ENCODE measurements at places on chromosomes 5 and 9.
A peak's percentile ranks its signal among the peaks of the same experiment; 100 is the strongest.

GRCh38 chr5:40025586-40025985 is 600.8 kb upstream of the DAB2 start:
- no peak for DNase-seq

DNA sequence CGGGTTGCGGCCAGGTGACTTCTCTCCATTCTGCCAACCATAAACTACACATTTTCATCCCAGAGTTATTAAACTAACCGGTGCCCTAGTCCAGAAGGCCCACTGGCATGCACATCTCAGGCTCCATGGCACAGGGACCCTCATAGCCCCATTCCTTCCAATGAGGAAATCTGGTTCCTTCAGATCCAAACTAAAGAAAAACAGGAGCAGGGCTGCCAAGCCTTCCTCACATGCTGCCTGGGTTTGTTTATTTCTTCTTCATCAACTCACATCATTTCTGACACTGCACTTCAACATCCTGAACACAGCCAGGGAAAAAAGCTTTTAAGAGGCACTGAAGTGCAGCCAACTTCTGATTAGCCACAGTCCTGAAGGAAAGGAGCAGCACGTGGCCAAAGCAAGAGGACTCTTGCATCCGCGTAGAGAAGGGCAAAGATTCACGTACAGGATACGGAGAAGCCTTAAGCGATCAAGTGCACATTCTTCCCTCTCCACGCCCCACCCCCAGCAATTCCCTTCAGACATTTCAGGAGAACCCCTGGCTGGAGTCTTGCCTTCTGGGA is 22.5 kb downstream of the LHFPL2 start:
- DNase-seq = no peak

GRCh38 chr5:63128761-63129160 is 550.1 kb downstream of the LRRC70 start:
- DNase-seq = no peak

DNA sequence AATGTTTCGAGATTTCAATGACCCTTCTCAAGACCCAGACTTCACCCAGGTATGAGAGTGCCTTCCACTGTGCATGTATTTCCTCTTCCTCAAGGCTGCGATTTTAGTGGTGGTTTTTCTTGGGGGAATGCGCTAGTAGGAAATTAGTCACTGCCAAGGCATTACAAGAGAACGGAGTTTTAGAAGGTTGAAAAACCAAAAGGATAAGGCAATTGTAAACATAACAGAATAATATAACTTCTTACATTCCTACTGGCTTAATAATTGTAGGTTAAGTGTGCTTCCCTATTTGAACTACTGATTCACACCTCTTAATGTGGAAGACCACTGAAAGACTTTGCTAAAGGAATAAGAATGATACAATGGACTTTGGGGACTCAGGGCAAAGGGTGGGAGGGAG is 38.9 kb downstream of the ACO1 start:
- no peak for DNase-seq

DNA sequence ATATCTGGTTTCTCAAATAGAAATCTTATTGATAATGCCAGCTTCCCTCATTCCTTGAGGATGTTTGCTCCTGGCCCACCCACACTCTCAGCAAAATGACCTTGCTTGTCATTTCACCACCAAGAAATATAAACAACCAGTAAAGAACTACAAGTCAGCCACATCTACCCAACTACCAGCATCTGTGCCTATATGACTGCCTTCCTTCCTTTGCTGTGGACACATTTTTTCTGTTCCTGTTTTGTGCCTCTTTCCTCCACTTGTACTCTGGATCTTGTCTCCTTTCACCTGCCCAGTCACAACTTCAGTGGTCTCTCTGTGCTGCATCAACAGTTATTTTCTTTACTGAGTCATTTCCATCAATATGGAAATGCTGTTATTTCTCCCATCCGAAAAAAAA is 20.3 kb downstream of the KIF2A start:
- DNase-seq = no peak

DNA sequence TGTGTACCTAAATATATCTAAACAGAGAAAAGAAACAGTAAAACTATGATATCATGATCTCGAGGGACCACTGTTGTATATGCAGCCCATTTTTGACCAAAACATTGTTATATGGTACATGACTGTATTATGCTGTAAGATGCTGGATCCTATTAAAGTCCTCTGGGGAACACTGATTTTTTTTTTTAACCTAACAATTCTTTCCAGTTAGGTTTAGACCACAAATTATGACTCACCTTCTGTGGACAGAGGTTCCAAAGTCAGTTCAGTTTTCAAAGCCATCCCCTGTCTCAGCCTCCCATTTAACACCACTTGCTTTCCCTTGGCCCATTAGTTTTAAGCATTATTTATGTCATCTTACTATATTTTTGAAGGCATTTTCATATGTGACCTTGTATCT is 27.1 kb downstream of the TRMO start:
- DNase-seq = no peak

DNA sequence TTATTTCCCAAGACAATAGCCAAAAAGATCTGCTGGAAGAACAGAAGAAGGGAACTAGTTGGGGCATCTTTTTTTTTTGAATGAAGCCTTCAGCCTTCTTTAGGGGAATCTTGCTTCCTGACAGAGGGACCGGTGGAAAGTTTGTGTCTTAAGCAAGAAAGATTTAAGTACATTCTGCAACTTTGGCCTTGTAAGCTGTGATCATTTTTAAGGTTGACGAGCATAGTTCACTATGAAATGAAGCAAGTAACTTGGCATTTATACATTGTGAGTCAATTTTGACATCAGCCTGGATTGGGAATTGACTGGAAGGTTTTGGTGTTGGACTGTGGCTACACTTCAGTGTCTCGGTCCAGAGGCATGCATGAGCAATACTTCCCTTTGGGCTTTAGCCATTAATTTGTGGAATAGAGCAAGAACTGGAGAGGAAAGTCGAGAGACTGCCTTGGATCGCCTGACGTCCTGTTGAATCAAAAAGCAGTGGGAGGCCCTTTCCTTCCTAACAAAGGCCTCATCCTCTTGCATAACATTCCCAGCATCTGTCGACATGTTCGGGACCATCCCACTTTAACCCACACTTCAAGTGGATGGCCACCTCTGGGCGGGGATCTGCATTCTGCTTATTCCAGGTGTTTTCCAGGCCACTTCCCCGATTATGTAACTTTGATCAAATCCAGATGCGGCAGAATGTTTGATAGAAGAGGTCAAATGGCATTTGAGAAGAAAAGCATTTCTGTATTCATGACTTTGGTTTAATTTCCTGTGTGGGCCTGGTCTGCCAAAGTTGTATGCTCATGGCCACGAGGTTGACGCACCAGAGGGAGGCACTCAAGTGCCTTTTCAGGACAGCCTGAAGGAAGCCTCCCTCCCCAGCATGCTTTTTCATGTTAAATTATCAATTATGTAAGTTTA is 12.5 kb downstream of the ABL1 start:
- peak; percentile 65 for DNase-seq

DNA sequence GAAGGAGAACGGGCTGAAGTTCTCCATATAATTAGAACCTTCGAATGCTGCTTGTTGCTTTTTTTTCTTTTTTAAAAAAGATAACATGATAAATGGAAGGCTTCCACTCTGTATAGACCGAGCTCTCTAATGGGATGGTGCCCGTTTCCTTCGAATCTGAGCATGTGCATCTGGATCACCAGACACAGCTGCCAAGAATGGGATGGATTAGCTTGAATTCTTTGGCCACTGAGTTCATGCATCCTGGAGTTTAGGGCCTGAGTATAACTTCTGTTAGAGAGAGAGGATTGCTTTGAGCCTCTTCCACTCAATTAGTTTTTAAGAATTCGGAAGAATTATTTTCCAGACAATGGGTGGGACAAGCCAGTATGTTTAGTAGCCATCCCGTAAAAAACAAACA is 93.7 kb upstream of the GDNF start:
- DNase-seq = no peak

All from urothelium cell line (cell line).